DND-41 (cell line): ENCODE measurements at places on chromosomes 2 and 18.

- DNase-seq, result no peak
Observed at GRCh38 chr18:64233851-64234250, 85.0 kb upstream of the LINC00305 start.

DNA sequence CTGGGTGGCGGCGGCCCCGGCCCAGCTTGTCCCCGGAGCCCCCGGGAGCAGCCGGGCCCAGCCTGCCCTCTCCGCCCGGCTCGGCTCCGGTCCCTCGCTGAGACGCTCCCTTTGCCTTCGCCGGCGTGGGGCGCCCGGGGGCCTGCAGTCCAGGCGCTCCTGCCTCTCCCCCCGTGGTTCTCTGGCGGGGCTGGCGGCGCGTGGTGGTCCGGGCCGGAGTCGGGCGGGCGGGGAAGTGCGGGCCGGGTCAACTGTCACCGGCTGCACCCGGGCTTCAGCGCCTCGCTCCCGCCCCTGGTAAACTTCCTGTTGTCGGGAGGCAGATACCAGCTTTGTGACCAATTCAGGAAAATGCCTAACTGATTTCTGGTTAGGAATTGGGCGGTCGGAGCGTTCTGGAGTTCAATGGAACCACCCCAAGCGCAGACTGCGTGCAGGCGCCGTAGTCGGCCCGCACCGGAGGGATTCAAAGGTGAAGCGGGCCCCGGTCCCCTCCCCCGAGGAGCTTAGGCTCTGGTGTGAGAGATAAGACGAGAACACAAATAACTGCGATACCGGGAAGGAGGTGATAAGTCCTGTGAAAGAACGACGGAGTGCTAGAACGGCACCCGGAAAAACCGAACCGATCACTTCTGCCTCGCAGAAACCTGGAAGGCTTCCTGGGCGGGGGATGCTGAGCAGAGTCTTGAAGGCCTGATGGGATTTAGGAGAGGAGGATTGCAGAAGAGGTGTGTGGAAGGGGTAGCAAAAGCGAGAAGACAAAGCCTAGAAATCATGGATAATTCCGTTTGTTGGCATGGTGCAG lies 891 bp downstream of the CAB39 start:
- peak; percentile 46 for DNase-seq

GRCh38 chr2:20818820-20819219 lies 4.1 kb downstream of the LDAH start:
- DNase-seq, result no peak

GRCh38 chr2:8999102-8999446 lies 4.4 kb downstream of the MBOAT2 start:
- DNase-seq, result no peak

- DNase-seq, result no peak
Observed at GRCh38 chr18:54783139-54783538, 45.1 kb upstream of the RAB27B start.

DNA sequence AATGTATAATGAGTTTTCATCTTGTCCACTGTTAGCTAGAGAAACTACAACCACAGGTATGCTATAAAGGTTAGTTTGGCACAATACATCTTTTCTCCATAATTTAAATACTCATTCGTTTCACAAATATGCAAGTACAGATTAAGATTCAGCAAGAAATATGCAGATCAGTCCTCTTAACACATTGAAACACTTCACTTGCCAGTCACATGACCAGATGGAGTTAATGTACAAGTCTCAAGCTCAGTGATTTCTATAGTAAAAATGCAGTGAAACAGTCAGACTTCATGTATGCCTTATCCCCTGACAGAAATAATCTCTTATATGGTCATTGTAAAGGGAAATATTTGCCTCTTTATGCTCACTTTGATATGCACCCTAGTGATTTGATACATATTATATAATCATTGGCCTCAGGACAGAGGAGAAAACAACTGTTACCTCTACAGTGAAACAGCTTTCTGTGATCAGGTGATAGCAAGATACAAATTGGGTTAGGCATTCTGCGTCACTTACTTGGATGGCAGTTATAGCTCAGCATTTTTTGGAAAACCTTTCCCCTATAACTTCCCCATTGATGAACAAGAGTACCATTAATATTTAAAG lies 104.6 kb downstream of the TCF4 start:
- no peak for DNase-seq

GRCh38 chr2:134455426-134455825 lies 201.6 kb downstream of the MGAT5 start:
- DNase-seq, result no peak

DNA sequence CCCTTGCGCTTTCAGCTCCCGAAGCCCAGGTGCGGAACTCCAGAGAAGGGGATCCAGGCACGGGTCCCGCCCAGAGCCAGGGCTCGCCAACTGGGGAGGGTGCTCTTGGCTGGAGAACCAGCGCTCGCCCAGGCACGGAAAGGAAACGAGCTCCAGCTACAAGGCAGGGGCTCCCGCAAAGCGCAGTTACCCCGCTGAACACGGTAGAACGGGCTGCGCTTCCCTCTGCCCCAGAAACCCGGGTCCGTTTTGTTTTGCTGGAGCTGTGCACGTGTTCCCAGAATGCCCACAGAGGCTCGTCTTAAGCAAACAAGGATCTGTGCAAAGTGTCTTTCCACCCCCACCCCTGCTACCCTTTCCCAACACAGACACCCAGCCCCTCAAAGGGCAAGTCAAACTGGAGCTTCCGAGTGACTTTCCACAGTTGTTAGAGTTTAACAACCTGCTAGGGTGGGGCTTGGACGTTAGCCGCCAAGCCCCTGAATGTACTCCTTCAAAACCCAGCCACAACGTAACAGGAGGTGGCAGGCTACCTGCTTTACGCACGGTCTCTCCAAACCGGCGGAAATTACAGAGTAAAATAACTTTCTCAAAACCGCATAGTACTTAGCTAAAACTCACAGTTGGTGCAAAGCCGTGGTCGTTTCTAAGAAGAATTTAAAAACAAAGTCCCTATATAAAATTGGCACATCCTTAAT lies 775 bp downstream of the RNF125 start:
- DNase-seq, result peak; percentile 54

DNA sequence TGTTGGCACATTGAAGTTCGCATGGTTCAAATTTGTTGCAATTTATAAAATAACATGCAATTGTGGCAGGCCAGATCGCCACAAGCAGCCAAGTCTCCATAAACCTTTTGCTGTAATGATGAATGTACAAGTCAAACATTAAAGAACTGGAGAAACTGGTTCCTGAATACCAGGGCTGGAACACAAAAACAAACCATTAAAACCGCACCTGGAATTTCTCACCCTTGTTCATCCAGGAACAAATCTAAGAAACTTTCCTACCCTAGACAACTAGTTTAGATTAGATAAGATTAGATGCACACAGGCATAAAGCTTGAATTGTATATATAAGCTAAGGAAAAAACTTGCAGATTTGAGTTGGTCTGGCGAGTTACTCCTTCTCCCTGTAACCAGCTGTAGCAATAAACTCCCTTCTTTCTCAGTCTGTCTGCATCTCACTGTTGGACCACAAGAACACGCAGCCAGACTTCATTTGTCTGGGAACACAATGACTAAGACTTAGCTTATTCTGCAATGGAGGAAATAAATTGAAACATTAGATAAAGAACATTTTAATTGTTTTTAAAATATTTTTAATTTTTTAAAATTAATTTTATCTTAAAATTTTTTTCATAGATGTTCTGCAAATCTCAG lies 1835.5 kb upstream of the LRRTM1 start:
- no peak for DNase-seq
